ENCODE measurements at places on chromosomes 3 and 15. TPM values are rescaled to one million over a fixed set of nuclear protein-coding genes. Genes with fewer than 3 reads are reported as not detected.
A peak's percentile ranks its signal among the peaks of the same experiment; 100 is the strongest.

Gene FBXW12
- not detected for total RNA-seq

Gene VPS33B
- 12.6 TPM for total RNA-seq

Gene TMEM108
- total RNA-seq = not detected

Gene KNG1
- total RNA-seq = not detected

Gene SEMA5B
- not detected for total RNA-seq

DNA sequence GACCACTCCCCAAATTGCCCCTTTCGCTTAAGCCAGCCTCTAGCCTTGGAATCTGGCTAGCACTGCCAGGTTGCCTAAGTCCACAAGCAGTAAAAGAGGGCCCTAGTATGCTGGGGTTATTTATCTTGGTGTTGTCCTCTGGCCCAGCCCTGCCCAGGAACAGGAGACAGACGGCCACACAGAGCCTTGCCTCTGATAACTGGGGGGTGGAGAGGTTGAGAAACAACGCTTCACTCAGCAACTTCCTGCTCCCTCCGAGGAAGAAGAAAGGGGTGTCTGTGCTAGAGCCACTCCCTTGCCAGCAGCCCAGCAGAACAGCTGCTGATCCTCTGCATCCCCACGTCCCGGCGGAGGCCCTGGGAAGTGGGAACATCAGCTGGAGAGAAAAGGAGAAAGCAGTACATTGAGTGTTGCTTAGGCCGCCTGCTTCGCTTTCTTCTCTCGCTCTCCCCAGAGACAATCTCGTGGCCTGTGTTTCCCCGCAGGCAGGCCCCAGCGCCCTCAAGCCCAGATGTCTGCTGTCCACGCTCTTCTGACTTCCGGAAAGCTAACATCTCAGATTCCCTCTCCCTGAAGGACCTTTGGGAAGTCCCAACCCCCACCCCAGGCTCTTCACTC, 22.6 kb upstream of the C3orf70 start:
- DNase-seq = no peak
- no peak overlapping the region for H3K27ac ChIP-seq

Gene CXCR6
- total RNA-seq = not detected

Gene CX3CR1
- not detected for total RNA-seq

- H3K27me3 ChIP-seq = peaks cover 71% of the 10 kb centered on the region
- no peak within 1 kb of the TSS for H3K27ac ChIP-seq
- no peaks in the 10 kb centered on the region for H3K4me1 ChIP-seq
- H3K36me3 ChIP-seq = no peaks in the 10 kb centered on the region
These were observed at the start of gene REC114 for GRCh38 chr15:73442968-73443367. TSS of gene REC114 (plus strand) at chr15:73443164. CDS start at chr15:73443186, 22 bp downstream.

Gene LRRIQ4
- not detected for total RNA-seq

DNA sequence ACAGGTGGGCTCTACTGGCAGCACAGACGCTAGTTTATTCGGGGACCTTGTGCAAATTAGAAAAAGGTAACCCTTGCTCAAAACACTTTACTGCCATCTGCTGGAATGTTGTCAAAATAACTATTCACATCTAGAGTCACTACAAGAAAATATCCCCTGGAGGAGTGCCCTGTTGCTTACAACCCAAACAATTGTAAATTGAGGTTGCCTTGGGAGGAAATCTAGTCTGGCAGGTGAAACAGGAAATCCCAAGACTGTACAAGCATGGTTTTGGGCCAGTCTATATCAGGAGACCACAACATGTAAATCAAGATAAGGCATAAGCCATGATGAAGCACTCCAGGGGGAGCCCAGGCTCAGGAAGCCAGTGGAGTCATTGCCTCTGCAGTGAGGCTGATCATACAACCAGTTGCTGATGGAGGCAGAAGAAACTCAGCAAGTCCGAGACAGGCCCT, 136.8 kb upstream of the ACP3 start:
- no peaks in the 10 kb centered on the region for H3K4me1 ChIP-seq
- no peak overlapping the region for H3K4me3 ChIP-seq
- peak; percentile 72 for DNase-seq
- H3K27ac ChIP-seq = no peak overlapping the region
- no peaks in the 10 kb centered on the region for H3K27me3 ChIP-seq

GRCh38 chr15:80175436-80175835, 22.6 kb downstream of the FAH start:
- H3K4me1 ChIP-seq = peaks cover 59% of the 10 kb centered on the region
- DNase-seq = no peak
- no peaks in the 10 kb centered on the region for H3K27me3 ChIP-seq
- peak overlapping the region; percentile 65 for H3K27ac ChIP-seq

Gene CPNE9
- not detected for total RNA-seq

Gene LCTL
- total RNA-seq = not detected

Gene STARD9
- total RNA-seq = 2.9 TPM

DNA sequence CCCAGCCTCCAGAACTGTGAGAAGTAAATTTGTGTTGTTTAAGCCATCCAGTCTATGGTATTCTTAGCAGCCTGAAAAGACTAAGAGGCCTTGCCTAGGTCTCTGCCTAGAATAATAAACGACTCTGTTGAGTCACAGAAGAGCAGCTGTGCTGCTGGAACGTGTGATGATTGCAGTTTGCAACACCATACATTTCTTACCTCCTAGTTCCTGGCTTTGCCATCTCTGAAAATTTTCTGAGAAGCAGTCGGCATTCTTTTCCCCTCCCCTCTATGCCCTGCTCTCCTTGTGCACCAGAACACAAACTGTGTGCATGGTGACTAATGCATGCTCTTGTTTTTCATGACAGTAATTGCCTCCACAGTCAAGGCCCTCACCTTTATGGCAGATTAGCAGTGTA, 301.3 kb downstream of the IL20RB start:
- peaks cover 9% of the 10 kb centered on the region for H3K4me1 ChIP-seq
- H3K27ac ChIP-seq = no peak overlapping the region
- no peaks in the 10 kb centered on the region for H3K36me3 ChIP-seq
- DNase-seq = no peak
- no peak overlapping the region for H3K4me3 ChIP-seq

DNA sequence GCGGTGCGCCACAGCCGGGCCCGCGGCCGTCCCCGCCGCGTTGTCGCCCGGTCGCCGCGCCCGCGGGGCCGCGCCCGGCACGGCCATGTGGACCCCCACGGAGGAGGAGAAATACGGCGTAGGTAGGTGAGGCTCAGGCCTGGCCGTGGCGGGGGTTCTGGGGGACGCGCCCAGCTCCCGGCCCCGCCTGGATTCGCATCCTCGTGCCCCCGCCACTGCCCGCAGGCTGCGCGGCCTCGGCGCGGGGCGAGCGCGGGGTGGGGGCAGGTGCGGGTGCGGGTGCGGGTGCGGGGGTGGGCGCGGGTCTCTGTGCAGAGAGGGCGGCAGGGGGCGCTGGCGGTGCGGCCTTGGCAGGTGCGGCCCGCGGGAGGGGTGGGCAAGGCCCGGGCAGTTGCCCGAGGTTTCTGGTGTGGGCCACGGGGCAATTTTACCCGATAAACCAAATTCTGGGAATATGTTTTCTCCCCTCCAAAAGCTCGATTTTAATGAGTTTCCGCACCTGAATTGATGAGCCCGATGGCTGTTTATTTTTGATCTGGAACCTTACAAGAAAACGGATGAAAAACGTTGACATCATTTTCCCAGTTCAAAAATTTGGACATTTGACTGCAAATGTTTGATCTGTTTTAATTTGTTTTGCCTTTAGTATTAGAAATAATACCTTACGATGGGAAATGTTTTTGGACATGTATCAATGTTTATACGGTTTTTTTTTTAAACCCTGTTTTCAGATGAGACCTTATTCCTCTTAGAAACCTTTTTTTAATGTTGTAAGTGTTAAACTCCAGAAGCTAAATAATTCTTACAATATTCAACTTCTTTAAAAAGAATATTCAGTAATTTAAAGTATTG, 678 bp downstream of the DOCK3 start:
- peaks cover 72% of the 10 kb centered on the region for H3K27me3 ChIP-seq
- DNase-seq = no peak
- H3K4me3 ChIP-seq = peak overlapping the region; percentile 33
- H3K36me3 ChIP-seq = no peaks in the 10 kb centered on the region
- peaks cover 6% of the 10 kb centered on the region for H3K4me1 ChIP-seq
